ENCODE measurements at places on chromosomes 3 and 15.

DNA sequence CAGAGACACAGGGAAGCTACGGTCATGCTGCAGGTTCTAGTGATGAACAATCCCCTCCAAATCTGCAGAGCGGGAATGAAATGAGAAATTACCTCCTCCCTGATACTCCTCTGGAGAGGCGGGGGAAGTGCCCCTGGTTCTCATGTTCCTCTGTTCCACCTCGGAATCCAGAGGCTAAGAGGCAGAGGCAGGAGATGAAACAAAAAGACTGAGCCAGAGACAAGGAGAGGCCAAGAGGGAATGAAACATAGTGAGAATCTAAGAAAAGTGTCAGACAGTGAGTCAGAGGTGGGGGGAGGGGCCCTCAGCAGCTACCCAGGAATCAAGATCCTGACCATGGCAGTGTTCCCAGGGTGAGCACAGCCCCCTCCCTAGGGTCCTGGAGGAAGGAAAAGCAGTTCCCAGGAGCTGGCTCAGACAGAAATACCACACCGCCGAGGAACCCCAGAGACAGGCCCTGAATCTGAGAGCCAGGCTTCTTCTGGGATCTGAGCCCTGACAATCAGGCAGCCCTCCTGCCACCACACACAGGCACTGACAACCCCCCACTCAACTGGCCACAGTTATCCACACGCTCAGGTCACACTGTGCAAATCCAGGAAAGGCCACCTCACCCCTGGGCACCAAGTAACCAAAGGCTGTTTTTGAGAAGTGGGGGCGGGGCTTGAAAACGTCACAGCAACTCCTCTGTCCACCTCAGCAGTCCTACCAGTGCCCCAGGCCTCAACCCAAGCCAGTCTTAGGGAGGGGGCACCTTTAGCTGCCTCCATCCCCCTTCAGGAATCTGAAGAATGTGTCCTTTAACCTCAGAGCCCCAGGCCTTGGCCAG, 2.4 kb downstream of the CSRNP1 start:
- peak; percentile 90 for DNase-seq

GRCh38 chr3:111601810-111602209, 6.7 kb upstream of the ZBED2 start:
- DNase-seq: no peak

DNA sequence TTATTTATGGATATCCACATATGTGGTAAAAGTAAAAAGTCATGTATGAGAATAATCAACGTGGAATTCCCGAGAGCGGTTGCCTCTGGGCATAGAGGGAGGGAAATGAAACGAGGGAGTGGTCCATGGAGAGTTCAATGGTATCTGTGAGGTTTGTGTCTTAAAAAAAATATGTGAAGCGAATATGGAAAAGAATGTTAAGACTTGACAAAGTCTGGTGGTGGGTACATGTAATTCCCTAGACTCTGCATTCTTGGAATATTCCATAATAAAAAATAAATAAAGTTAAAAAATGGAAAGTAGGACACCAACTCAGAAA, 28.4 kb downstream of the FAM43A start:
- no peak for DNase-seq

- peak; percentile 66 for DNase-seq
These were observed 6.5 kb upstream of the TBC1D23 start for GRCh38 chr3:100254168-100254777.

- DNase-seq: no peak
These were observed 1472.4 kb downstream of the SI start for GRCh38 chr3:163605915-163606314.

DNA sequence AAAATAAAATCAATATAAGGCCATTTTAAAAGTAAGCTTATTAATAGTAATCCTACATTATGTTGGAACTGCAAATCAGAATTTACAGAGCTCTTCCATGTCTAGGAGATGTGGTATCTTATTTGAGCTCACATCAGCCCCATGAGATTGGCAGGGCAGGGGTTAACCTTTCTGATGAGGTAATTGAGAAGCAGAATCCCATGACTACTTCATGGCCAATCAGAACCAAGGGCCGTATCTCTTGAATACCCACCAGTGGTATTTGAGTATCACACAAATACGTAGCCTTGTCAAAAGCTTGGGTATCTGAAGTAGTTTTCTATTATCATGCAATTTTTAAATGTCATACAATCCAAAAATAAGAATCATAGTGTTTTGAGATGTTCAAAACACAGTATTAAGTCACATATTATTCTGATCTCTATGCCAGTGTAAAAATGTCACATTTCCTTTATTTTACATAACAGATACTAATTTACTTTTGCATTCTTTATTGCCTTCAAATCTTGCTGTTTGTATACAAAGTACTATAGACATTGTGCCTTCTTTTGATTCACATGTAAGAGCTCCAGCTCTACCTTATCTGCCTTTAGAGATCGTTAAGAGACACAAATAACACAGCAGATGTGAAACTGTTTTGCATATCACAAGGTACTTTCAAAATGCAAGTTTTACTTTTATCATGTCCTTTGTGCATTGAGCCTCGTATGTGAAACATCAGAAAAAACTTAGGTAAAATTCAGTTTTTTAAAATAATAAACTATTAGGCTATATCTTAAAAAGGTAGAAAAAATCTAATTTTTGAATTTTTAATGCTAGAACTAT, 251.7 kb upstream of the GOLGA6L4 start:
- DNase-seq: no peak

GRCh38 chr3:138497851-138498250, 63.4 kb downstream of the ESYT3 start:
- no peak for DNase-seq

GRCh38 chr3:127454051-127454450, 136.5 kb downstream of the TPRA1 start:
- DNase-seq: no peak

DNA sequence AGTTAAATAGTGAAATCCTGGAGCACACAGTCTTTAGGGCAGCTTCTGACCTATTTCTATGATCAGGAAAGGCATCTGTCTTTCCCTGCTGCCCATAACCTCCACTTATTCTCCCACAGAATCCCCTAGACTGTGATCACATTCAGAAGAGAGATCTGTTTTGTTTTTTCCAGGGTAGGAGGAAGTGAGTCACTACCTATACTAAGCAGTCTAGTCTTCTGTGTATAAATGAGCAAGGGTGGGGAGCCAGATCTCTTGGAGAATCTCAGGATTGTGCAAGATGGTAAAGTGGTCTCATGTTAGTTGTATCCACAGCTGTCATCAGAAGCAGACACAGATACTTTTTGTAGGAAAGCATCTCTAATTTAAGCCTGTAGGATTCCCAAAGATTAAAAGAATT, 11.8 kb upstream of the FBXO22 start:
- DNase-seq: peak; percentile 62

DNA sequence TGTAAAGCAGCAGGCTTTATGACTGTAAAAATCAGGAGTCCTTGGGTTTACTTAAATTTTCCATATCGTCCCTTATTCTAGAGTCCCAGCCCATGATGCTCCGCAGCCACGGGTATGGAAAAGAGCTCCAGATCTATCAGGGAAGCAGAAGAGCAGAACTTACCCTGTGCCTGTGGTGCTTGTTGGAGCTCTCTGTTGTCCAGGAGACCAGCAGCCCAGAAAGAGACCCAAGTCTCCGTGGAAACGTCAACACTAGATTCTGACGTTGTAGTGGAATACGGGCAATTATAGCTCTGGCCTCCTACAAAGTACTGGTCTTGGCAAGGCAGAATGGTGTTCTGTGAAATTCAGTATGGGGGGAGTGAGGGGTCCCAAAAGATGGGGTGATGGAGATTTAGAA, 2.0 kb downstream of the GMNC start:
- DNase-seq: no peak

GRCh38 chr3:128112357-128112968, 11.1 kb downstream of the RUVBL1 start:
- peak; percentile 88 for DNase-seq

DNA sequence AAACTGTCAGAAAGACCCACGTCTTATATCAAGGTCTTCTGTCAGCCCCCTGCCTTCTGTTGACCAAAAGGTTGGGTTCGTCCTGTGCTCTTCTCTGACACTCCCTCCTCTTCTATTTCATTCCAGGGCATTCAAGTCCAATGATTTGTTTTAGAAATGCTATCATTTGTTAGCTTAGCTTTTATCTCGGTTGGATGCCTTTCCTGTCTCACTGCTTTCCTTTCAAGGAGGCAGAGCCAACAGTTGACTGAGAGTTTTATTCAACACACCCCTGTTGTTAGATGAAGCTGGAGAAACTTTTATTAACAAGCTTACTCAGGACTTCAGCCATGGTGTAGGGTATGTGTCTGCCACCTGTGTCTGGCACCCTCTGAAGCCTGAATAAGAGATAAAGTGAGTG, 112.0 kb upstream of the SLC7A14 start:
- DNase-seq: no peak

GRCh38 chr3:122936335-122936734, 91.2 kb downstream of the SEMA5B start:
- no peak for DNase-seq

DNA sequence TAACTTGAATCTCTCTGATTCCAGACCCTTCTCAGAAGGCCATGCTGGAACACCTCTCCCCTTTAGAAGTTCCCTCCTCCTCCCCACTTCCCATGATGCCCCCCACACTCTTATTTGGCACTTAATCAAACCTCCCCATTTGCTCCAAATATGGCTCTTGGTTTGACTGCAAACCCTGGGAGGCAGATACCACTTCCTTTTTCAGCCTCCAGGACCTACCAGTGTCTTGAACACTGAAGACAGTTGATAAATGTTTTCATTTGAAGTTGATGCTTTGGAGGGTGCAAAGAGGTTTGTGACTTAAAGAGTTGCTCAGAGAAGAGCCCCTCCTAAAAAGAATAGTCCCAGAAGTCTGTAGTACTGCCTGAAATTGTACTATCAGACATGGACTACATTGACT, 61.5 kb downstream of the SEMA5B start:
- no peak for DNase-seq

DNA sequence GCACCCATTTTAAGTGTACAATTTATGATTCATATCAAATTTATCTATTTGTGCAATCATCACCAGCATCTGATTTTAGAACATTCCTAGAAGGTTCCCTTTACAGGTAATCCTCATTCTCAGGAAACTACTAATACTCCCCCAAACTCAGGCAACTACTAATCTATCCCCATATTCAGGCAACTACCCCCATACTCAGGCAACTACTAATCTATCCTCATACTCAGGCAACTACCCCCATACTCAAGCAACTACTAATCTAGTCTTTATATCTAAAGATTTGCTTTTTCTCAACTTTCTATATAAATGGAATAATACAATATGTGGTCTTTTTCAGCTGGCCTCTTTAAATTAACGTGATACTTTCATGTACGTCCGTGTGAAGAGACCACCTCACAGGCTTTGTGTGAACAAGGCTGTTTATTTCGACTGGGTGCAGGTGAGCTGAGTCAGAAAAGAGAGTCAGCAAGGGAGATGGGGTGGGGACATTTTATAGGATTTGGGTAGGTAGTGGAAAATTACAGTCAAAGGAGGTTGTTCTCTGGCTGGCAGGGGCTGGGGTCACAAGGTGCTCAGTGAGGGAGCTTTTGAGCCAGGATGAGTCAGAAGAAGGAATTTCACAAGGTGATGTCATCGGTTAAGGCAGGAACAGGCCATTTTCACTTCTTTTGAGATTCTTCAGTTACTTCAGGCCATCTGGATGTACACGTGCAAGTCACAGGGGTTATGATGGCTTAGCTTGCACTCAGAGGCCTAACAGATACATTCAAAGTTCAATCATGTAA, 1444.5 kb upstream of the CADM2 start:
- no peak for DNase-seq

DNA sequence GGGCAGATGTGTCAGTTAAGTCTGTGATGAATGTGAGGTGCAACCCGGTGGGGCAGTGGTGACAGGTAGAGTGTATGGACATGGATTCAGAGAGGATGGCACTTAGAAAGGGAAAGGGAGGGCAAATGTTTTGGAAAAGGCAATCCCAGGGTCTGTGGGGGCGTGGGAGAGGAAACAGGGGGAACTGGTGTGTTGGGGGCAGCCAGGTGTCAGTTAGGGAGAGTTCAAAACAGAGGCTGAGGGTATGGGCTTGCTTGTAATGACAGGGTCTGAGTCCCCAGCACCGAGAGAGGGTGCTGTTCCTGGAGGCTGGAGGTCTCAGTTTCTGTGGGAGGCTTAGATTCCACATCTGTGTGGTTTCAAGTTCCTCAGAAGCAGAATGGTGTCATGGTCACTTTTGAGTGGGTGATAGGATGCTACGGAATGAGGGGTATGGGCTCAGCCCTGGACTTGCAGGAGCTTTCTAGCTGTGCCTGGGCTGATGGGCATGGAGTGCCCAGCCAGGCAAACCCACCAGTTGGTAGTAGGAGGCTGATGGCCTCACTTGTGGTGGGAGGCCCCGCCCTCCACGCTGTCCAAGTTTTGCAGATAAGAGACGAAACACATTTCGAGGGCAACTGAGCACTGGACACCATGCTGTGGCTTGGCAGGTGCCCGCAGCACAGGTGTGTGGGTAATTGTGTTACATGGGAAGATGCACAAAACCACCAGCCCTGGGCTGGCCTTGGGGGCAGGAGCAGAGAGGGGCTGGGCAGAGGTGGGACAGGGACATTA, 209.4 kb downstream of the RPLP1 start:
- no peak for DNase-seq

DNA sequence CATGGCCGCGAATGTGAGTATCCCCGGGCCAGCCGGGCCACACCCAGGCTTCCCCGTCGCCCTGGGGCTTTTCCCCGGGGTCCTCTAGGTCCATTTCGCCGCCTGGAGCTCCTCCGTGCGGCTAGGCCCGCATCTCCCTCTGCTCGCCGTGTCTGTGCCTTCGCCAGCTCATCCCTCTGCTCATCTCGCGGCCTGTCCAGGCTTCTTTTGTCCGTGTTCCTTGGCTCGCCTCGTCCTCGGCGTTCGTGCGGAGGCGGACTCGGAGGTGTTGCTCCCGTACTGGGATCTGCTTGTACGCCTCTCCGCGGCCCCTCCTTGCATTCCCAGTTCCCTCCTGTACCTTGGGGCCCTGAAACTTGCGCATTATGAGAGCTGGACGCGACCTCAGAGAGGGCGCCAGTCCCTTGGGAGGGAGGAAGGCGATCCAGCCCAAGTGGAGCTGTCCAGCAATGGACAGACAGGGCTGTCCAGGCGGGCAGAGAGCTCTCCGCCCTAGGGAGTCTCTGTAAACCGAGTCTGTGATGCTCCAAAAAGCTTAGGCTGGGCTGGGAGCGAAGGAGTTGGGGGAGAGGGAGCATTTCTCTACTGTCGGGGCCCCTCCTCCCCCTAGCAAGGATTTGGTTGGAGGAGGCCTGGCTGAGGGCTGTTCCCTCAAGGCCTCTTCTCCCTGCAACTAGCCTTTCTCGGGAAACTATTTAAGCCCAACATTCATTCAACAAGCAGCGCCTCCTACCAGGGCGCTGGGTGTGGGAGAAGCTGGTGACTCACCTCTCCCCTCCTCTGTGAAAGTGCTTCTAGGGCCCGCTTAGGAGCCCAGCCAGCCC, 553 bp downstream of the TMEM43 start:
- DNase-seq: peak; percentile 91

DNA sequence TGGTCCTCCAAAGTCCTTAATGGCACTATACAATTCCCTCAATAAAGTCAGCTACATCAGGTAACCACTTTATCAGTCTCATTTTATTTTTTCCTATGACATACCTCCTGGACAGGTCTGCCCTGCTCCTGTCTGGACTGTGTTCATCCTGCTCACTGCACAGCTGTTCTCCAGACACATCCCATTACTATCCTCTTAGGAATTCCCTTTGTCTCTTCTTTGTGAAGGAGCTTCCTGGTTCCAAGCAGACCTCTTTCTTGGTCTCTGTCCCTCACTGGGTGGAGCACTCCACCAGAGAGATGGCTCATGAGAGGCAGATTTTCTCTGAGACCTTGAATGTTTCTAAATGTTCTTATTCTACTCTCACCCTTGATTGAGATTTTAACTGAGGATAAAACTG, 60.1 kb downstream of the KY start:
- no peak for DNase-seq

Data from fibroblast of gingiva (primary cell).